ENCODE measurements at places on chromosomes 7 and 10. TPM values are rescaled to one million over a fixed set of nuclear protein-coding genes. Genes with fewer than 3 reads are reported as not detected.

DNA sequence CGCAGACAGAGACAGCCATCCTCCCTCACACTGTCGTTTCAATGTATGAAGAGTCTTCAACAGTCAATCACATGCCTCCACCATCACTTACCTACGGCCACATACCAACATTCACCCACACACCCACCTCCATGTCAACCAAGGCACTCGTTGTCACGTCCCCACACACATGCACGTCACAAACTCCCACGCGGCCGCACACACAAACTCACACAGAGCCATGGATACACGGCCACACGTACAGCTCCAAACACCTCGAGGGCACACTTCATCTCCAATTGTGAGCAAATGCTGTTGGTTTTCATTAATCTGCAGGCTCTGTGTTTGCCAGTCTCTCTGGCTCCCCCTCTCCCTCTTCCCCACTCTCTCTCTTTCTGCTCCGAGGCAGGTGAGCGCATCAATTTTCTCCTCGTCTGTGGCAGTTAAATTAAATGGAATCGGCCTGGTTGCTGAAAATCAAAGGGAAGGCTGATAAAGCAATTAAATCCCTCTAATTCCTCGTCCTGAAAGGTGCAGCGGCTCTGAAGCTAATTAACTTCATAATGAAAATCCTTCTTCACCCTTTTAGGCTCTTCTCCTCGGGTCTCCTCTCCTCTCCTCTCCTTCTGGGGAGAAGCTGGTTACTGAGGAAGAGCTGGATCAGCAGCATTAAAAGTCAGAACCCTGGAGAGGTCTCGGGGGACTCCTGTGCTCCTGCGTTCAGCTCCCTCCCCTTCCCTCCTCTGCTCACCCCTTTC, 53.8 kb upstream of the SLF2 start:
- no peak for DNase-seq

GRCh38 chr7:47307311-47307710, 274.6 kb downstream of the TNS3 start:
- no peak for DNase-seq

DENND2A gene
- total RNA-seq: 10.8 TPM

SMO gene
- total RNA-seq: 4.6 TPM

DNA sequence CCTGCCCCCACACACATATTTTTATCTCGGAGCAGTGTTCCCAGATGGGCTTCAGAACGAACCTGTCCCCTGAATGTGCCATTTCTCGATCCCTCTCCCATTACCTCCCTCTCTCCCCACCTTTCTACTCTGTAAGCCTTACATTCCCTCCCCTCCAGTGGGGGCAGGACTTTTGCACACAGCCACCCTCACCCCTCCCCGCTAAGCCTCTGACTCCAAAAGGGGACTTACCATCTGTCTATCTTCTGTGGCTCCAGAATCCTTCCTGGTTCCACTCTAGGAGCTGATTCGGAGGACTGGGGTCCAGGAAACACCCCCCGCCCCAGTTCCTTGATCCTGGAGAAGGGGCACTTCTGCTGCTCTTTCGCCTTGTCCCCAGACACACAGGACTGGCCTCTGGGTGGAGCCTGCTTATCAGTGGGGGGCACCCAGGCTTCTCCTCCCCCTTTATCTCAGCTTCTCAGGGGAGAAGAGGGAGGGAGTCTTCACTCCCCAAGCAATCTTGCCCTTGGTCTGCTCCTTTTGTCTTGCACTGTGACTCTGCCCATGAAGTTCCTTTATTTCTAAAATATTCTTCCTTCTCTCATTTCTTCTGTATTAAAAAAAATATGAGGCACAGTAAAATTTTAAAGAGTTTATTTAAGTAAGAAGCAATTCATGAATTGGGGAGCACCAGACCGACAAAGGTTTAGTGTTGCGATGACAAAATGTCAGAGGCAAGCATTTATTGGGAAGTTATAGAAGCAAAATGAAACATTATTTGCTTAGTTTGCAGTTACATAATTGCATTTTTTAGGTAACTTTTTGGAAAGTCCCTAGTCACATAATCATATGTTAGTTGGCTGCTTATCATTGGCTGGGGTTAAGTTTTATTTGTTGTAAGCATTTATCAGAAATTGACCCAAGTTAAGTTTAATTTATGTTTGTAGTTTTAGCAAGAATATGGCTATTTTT, at the start of gene KEL:
TSS of gene KEL (minus strand) at position 391 of the 954 bp plus-strand sequence. CDS start at position 234, 157 bp downstream.
- DNase-seq: no peak

Data from left ventricle myocardium inferior (tissue), 1 donor.